CD4-positive, alpha-beta T cell treated with Interleukin-10 for 1 hour (primary cell): ENCODE measurements at places on chromosomes 6 and 20.
A peak's percentile ranks its signal among the peaks of the same experiment; 100 is the strongest.

GRCh38 chr6:17741507-17741906, 34.8 kb upstream of the NUP153 start:
- no peak for DNase-seq

- no peak for DNase-seq
Measured at GRCh38 chr20:22579711-22580697, 4.4 kb downstream of the FOXA2 start.

DNA sequence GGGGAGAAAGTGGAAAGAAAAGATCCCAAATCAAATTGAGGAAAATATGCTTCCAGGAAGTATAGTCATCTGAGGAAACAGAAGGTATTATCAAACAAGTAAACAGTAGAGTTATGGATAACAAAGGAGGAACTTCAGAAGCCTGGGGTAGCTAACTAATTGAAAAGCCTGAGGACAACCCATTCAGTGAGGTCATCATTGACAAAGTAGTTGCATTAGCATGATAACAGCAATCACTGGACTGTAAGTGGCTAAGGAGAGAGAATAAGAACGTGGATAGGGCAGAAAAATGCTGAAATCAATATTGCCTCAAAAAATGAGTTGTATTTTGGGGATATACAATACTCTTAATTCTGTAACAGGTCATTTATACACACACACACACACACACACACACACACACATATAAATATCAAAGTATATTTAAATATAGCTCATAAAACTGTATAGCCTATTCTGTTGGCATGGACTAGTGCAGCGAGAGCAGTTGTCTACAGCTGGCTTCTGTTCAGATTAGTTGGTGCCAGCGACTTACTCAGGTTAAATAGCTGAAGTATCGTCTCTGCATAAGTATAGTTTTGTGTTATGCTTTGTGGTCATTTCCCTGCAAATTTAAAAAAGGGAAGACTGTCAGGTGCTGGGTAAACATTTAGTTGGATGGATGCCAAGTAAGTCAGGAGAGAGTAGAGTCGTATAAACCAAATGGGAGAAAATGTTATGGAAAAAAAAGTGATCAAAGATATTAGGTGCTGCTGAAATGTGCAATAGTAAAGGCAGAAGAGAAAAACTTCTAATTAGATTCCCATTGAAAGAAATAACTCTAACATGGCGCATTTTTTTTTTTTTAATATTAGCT, 33.8 kb upstream of the CTAGE9 start:
- DNase-seq: no peak

- peak; percentile 35 for DNase-seq
Measured at GRCh38 chr6:26224940-26225847, 138.0 kb downstream of the HFE start.

DNA sequence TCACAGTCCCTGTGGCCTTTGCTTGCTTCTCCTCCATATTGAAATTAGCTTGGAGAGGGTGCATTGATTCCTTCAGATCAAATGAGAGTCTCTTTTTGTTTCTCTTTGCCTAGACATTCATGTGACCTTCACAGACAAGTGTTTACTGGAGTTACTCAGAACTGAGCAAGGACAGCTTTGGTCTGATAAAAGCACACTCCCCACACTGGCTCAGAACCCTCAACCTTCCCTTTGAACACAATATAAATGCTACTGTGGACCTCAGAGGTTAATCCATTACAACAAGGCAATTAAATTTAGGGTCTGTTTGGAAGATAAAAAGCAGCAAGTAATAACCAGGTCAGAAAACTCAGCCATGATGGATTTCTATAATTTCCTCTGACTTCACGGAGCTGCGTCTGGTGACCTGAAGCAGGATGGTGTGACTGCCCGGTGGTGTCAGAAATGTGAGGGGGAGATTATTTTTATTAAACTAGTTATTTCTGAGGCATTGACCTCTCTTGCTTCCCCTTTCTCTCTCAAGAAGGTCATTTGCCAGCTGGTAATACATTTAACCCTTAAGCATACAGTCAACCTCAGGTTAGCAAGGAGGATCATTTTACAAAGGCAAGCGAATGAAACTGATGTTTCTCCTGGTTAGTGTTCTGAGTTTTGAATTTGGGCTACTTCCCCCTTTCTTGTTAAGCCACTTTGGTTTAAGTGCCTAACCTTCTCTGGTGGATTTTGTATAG, 208.2 kb downstream of the CLIC5 start:
- no peak for DNase-seq

- DNase-seq: no peak
Measured at GRCh38 chr6:9428421-9429172, 986.3 kb downstream of the TFAP2A start.

DNA sequence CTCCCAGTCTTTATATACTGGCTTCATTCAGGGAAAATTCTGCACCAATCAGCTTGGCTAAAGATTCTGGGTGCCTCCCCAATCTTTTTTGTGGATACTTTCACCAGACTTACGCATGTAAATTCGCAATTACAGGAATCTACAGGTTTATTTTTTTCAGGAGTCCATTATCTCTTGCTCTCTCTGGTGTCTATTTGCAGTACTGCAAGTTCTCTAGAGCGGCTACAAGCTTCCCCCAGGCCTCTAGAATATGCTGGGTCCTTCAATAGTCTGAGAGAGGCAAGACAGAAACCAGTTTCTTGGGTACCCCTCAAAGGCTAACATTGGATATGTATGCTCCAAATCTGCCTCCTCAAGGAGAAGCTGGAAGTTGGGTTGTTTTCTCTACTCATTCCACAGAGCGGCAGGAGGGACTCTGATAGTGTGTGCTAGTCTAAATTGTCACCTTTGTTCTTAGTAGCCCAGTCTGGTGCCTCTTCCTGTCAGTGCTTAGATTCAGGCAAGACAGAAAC, 58.5 kb downstream of the SUN5 start:
- DNase-seq: peak; percentile 62
